ENCODE measurements at places on chromosomes 2 and 18.

- no peak for DNase-seq
These were observed 215.4 kb upstream of the ITGA4 start for GRCh38 chr2:181241797-181242196.

- DNase-seq: no peak
These were observed 30.2 kb upstream of the RHOB start for GRCh38 chr2:20416723-20417122.

- DNase-seq: no peak
These were observed 571.2 kb downstream of the ZEB2 start for GRCh38 chr2:143948710-143949109.

GRCh38 chr2:210556329-210556980, at the start of gene CPS1:
Gene CPS1 (plus strand): TSS chr2:210556599. CDS start chr2:210556734, 135 bp downstream.
- DNase-seq: no peak

GRCh38 chr2:196563876-196564275, 75.6 kb upstream of the CCDC150 start:
- DNase-seq: no peak

GRCh38 chr18:24432618-24433017, 6.1 kb downstream of the IMPACT start:
- peak; percentile 14 for DNase-seq

DNA sequence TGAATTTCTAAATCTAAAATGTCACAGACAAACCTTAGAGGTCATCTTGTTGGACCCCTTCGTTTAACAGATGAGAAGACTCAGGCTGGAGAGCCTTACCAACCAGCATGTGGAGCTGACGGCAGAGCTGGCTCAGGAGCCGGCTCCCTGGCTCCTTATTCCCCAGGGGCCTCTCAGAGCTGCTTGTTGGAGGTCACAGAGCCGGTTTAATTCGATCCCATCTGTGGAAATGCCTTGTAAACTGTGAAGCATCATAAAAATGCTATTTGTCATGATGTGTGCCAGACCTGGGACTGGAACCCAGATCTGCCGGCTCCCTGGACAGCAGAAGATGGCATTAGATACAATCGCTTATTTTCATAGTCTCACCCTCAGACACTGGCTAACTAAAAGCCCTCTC, 8.2 kb upstream of the CIB4 start:
- no peak for DNase-seq

DNA sequence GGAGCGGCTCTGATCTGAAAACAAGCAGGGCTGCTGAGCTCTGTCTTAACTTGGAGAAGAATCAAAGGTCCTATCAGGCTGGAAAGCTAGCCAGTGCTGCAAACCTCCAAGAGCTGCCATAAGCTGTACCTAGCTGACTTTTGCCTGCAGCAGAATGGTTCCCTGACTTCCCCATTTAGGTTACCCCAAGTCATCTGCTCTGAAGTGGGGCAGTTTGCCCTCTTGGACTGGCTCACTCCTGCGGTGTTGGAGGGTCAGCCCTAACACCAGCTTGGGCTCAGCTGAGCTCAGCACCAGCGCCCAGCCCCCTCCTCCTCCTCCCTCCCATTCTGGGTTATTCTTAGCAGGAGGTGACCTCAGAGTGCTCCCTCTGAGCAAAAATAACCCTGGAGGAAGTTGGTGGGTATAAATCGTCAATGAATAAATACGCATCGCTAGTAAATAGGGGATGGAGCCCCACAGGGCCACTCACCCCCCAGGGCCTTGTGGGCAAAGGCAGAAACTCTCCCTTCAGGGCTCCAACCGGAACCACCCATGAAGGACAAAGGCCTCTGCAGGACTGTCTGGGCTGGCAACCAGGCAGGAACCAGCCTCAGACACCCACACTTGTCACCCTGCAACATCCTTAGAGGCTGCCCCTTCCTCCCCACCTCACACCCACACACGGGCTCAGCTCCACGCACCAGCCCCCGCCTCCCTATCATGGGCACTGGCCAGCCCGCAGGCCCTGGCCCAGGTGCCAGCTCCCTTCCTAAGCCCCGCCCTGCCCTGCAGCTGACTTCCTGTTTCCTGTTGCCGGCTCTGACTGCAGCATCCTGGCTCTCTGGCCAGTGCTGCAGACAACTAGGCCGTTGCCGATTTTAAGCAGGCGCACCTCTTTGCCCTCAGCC, 46.9 kb downstream of the DNMT3A start:
- DNase-seq: peak; percentile 74

DNA sequence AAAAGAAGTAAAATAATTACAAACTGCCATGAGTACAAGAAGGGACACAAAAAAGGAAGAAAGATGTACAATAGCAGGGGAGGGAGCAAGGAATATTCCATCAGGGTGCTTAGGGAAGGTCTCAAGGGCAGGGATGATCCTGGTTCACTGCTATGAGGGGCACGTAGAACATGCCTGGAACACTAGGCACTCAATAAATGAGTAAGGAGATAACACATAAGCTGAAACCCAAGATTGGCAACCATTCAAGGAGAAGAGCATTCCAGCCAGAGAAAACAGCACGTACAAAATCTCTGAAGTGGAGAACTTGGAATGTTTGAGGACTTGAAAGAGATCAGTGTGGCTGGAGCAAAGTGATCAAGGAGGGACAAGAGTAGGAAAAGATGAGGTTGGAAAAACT, 103.2 kb downstream of the FAM161A start:
- no peak for DNase-seq
